Stimulated activated CD4-positive, alpha-beta T cell treated with anti-CD3 and anti-CD28 coated beads, Interleukin-15, amount 100 ng/mL, for 1 hour (primary cell): ENCODE measurements at places on chromosomes 13 and 19.

DNA sequence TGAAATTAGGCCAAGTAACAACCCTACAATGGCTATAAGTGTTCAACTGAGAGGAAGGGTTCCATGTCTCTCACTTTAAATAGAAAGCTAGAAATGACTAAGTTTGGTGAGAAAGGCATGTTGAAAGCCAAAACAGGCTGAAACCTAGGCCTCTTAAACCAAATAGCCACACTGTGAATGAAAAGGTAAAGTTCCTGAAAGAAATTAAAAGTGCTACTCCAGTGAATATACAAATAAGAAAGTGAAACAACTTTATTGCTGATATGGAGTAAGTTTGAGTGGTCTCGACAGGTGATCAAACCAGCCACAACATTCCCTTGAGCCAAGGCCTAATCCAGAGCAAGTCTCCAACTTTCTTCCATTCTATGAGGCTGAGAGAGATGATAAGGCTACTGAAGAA lies 209.6 kb downstream of the KLF12 start:
- DNase-seq = no peak

- no peak for DNase-seq
These were observed 44.7 kb downstream of the GARRE1 start for GRCh38 chr19:34298891-34299520.

GRCh38 chr13:53159431-53159830 lies 130.8 kb downstream of the OLFM4 start:
- DNase-seq = no peak

- DNase-seq = no peak
These were observed 5.3 kb upstream of the FFAR1 start for GRCh38 chr19:35342430-35342829.

- no peak for DNase-seq
These were observed 815.6 kb downstream of the UQCRFS1 start for GRCh38 chr19:28397306-28397705.

GRCh38 chr13:97948041-97948440 lies 5.4 kb upstream of the IPO5 start:
- DNase-seq = no peak
